ENCODE measurements at places on chromosomes 16 and 17.

- DNase-seq: no peak
These were observed 670 bp downstream of the RPS2 start for GRCh38 chr16:1963806-1964505.

DNA sequence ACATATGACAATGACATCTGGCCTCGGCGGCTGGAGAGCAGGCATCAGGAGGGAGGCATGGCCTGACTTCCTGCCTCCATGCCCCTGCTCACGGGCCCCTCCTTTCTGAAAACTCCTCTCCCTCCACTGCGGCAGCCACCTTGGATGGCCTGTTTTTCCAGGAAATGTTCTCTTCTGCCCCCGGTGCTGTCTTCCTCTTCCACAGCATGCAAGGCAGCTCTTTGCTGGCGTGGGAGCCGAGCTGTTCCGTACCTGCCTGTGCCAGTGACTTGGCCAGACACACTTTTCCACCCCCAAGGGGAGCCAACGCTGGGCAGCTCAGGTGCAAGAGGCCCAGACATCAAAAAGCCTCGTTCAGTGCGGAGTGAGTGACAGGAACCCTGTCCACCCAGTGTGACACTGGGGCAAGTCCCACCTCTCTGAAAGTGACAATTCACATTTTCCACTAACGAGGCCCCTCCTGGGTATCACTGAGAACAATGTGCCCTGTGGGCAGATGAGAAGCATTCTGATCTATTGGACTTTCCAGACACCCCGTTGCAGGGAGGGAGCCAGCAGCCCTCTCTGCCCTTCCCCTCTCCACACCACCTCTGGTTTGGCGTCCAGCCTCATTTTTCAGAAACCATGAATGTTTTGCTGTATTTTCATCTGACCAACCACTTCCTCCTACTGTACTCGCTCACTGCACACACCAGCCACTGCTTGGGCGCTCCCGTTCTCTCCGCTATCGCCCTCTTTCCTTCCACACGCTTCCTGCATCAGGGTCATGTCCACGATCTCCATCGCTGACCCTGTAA is 31.2 kb downstream of the NSMCE1 start:
- no peak for DNase-seq

- no peak for DNase-seq
These were observed 7.1 kb downstream of the ENGASE start for GRCh38 chr17:79081571-79082276.

DNA sequence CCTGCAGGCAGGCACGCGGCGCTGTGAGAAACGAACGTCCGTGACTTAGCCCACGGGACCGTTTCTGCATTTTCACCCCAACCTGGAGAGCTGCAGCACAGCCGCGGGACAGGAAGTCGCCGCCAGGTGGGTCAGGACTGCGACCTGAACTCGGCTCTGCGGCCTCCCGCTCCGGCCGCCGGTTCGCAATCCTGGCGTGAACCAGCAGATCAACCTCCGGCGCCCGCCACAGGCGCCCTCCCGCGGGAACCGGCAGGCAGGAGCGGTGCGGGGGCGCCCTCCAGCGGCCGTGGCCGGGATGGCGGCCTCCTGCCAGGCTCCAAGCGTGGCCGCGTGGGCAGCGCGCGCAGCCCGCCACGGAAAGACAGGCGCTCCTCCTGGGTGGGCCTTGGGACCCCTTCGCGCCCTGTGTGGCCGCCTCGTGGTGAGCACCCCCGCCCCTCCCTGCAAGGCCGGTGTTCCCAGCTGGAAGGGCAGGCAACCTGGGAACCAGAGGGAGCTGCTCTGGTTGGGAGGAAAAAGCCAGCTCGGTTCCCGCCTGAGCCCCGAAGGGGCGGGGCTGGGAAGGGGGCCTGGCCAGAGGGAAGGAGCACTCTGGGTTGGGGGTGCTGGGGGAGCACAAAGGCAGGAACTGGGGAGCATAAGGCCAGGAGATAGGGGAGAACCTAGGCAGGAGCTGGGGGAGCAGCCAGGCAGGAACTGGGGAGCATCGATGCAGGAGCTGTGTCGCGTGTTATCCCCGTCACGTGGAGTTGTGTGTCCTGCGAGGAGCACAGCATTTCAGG is 28.2 kb downstream of the ACTG1 start:
- peak; percentile 82 for DNase-seq

DNA sequence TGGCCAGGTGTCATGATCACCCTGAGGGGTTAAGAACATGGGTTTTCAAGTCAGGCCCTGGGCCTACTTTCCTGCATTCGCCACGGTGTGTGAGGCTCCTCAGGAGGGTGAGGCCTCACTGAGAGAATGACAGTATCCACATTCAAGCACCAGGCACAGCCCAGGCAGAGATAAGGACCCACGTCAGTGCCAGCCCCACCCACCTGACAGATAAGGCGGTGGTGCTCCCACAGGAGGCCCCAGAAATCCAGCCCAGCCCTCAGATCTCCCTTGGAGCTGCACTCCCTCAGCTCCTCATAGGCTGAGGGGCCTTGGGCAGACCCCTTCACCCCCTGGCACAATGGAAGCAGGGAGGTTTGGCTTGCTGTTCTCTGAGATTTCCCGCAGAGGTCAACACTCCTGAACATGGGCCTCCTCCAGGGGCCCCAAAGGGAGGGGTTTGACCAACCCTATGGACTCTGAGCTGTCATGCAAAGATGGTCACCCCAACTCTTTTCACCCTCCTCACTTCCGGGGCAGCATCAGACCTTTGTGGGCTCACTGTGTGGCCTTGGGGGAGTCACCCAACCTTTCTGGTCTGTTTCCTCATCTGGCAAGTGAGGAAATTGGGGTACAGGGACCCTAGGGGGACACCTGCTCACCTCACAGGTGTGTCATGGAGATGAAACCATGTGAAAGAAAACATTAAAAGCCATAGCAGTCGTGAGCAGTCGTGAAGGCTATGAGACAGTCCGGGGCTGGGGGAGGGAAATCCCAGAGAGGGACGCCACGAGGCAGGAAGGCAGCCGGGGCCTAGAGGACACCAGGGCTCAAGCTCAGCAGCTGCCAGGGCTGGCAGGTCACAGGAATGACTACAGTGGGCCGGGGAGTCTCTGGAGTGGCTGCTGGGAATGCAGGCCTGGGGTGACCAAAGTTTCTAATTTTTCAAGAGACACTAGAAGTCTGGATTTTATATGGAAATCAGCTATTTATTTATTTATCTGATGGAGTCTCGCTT is 15.4 kb downstream of the PLLP start:
- no peak for DNase-seq

- DNase-seq: no peak
These were observed 35.5 kb downstream of the GAN start for GRCh38 chr16:81350306-81350615.

GRCh38 chr16:68086336-68086841 is 1.2 kb downstream of the NFATC3 start:
- DNase-seq: no peak

DNA sequence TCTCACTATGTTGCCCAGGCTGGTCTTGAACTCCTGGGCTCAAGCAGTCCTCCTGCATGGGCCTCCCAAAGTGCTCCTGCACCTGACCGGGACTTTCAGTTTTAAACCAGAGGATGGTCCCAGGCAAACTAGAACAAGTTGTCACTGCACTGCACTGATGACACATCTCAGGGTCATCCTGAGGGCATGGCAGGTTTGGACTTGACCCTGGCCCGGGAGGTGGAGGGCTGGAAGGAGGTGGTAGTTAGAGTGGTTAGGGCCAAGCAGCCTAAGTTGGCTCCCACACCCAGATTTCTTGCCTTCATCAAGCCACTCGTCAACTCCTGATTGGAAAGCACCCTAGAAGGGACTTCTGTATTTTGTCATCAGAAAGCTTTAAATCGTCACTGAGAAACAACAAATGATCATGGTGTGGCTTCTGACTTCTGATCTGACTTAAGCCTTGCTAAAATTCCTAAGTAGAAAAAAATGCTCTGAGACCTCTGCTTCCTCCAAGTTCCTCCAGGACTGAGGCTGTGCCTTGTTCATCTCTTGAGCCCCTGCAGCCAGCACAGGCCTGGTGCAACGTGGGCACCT is 43.5 kb downstream of the EMP2 start:
- DNase-seq: no peak

DNA sequence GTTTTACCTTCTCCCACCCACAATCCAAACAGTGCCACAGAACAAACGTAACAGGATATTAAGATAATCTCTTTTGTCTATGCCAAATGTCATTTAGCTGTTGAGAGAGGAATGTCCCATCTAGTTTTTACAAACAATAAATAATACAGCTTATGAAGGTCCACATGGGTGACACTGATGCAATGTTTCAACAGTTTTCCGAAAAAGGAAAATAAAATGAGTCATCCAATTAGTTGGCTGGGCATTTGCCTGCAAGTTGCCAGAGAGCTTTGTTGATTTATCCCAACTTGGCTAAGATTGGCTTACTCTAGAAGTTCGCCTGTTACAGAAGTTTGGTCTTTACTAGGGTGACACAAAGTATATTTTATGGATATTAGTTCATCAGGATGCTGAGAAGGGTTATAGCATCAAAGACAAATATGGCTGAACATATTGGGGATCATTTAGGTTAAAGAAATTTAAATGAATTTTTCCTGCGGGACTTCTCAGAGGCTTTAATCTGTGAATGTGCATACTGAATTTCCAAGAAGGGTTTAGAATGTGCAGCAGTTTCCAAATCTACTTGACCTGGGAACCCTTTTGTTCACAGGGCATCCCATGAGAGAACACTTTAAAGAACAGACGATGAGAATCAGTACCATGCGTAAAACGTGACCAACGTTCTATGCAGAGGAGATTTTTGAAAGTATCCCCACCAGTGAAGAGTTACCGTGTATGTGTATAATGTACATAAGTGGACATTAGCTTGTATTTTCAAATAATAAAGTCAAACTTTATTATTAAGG is 73.1 kb downstream of the CDH13 start:
- no peak for DNase-seq
